ENCODE measurements at places on chromosomes 7 and 10.
A peak's percentile ranks its signal among the peaks of the same experiment; 100 is the strongest.

GRCh38 chr7:93992421-93993110, 11.6 kb downstream of the BET1 start:
- no peak for DNase-seq

- DNase-seq = no peak
These were observed 199.4 kb upstream of the NPVF start for GRCh38 chr7:25427721-25428120.

DNA sequence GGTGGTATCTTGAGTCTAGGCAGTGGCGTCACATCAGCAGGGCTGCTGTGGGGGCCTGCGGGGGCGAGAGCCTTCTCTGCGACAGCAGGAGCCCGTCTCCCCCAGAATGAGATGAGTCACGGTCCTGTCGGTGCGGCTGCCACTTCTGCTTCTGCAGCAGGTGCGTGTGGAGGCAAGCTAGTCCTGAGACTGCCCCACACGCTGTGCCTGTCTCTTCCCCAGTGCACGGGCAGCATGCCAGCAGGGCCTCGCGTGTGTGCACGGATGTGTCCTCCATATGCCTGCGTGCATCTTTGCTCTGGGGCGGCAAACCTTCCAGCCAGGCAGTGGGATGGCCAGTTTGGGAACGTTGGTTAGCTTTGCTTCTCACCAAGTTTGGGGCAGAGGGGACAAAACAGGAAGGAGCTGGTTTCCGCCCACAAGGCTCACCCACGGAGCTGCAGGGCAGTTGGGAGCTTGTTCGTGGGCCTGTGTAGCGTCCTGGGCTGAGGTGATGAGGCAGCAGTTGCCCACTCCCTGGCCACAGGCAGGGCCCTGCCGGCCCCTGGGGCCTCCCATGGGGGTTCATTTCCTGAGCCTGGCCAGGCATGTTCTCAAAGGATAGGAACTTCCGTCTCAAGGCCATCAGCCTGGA, 60.8 kb upstream of the PPIF start:
- peak; percentile 29 for DNase-seq

GRCh38 chr7:27170426-27171324, 3.4 kb downstream of the HOXA10 start:
- DNase-seq = no peak

DNA sequence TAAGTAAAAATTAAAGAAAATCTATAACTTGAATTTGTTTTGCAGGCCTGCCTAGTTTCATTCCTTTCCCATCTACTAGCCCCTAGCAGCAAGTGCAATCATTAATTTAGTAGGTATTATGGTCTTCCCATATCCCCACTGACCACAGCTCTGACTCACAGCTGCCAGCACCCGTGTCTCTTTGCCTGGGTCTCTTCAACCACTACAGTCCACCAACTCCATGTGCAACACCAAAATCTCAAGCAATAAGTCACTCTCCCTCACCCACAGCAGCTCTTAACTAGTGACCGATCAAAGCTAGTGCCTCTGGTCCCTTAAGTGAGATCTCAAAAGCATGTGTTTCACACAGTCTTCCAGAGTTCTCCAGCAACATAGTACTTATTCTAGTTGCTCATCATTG, 26.0 kb upstream of the THSD7A start:
- DNase-seq = no peak
